ENCODE measurements at places on chromosomes 2 and 18. TPM values are rescaled to one million over a fixed set of nuclear protein-coding genes. Genes with fewer than 3 reads are reported as not detected.

- DNase-seq = no peak
Measured at GRCh38 chr2:39738936-39739335, 40.1 kb downstream of the THUMPD2 start.

- peak; percentile 56 for DNase-seq
Measured at GRCh38 chr2:232854082-232854481, 16.0 kb upstream of the SNORC start.

DNA sequence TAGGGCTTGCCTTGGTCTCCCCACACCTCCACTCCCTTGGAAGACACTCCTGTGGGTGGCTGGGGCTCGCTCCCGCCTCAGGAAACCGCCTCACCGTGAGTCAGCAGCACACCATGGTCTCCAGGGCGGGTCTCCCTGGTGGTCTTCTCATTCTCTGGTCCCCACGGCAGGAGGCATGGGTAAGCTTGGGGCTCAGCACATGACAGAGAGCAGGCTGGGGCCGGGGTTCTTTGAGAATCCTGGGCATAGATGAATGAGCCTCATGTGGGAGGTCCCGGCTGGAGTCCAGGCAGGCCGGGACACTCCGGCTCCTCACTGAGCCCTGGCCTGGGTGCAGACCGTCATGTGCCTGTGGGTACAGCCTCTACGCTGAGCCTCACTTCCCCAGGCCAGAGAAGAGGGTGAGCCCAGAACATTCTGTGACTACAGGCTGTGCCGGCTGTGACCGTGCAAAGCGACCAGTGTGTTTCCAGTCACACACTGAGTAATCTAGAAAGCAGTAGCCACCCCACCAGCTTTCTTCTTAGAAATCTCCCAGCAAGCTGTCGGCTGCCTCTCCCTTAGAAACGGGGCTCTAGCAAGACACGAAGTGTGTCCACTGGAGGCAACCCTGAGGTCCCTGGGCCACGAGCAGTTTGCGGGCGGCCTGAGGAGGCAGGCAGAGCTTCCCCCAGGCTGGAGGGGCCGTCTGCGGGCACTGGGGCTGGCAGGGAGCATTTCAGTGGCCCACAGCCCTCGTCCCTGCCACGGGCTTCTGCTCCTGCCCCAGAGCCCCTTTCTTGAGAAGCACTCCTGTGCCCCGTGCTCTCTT is 93.1 kb downstream of the RHOB start:
- peak; percentile 85 for DNase-seq

GLI2 gene
- polyA plus RNA-seq = 5.1 TPM

- no peak for DNase-seq
Measured at GRCh38 chr2:34892766-34893165, 1293.7 kb upstream of the FAM98A start.

- DNase-seq = no peak
Measured at GRCh38 chr2:64766841-64767669, 113.3 kb upstream of the SERTAD2 start.
